ENCODE measurements at places on chromosomes 1 and 21.

- peak; percentile 51 for DNase-seq
Measured at GRCh38 chr1:55466373-55466772, 251.2 kb upstream of the USP24 start.

DNA sequence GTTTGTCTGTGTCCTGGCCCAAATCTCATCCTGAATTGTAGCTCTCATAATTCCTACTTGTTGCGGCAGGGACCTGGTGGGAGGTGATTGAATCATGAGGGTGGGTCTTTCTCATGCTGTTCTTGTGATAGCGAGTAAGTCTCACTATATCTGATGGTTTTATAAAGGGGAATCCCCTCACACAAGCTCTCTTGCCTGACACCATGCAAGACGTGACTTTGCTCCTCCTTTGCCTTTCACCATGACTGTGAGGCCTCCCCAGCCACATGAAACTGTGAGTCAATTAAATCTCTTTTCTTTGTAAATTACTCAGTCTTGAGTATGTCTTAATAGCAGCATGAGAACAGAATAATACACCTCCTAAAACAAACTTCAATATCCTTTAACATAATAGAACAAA is 1065.6 kb downstream of the PLA2G4A start:
- DNase-seq = no peak

GRCh38 chr1:2184531-2184930 is 10.0 kb downstream of the FAAP20 start:
- no peak for DNase-seq

DNA sequence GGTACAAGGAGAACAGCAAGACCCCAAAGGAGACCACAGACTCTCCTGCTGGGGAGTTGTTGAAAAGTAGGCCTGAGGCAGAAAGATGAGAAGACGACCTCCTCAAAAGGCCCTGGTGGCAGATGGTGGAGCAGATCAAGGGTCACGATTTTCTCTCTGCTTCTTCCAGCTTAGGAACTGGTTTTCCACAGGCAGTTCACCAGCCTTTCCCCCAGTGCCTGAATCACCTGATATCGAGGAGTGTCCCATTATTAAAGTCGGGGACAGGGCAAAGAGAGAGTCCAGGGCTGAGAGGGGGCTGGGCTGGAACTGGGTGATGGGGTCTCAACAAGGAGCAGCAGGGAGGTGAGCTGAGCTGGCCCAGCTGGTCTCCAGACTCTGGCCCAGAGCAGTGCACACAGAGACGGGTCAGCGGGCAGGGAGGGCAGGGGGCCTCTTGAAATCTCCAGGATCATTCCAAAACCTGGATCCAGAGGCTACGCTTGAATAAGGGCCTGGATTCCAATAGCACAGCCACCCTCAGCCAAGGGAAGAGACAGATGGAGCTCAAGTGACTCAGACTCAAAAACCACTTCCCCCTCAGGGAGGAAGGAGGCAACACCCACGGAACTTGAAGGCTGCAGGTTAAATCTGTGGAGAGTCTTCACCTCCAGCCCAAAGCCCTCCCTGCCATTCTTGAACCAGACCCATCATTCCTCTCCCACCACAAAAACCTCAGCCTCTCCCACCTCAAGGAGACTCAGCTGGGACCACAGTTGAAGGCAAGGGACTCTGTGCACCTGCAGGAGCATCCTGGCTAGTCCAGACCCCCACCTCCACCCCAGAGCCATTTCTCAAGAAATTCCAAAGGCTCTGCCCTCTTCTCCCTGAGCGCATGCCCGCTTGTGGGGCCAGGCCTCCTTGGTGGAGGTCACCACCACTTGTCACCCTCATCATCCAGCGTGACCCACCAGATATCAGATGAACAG is at the start of gene S100A5:
TSS of gene S100A5 (minus strand) at position 541 of the 968 bp plus-strand sequence. CDS start 743 bp downstream, outside the sequence.
- peak; percentile 71 for DNase-seq

DNA sequence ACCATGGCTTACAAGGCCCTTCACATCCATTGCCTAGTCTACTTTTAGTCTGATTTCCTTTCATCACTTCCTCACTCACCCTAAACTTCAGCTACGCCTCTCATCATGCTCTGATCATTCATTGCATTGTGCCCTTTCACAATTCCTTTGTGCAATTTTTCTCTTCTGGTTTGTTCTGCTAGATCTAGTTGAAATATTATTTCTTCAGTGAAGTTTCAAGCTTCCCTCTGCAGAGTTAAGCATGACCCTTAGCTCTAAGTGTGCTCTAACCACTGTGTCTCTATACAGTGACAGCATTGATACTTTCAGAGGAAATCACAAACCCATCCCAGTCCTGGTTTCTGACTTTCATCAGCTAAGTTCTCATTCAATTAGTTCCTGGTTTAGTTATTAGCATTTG is 166.1 kb downstream of the PLA2G4A start:
- DNase-seq = no peak

DNA sequence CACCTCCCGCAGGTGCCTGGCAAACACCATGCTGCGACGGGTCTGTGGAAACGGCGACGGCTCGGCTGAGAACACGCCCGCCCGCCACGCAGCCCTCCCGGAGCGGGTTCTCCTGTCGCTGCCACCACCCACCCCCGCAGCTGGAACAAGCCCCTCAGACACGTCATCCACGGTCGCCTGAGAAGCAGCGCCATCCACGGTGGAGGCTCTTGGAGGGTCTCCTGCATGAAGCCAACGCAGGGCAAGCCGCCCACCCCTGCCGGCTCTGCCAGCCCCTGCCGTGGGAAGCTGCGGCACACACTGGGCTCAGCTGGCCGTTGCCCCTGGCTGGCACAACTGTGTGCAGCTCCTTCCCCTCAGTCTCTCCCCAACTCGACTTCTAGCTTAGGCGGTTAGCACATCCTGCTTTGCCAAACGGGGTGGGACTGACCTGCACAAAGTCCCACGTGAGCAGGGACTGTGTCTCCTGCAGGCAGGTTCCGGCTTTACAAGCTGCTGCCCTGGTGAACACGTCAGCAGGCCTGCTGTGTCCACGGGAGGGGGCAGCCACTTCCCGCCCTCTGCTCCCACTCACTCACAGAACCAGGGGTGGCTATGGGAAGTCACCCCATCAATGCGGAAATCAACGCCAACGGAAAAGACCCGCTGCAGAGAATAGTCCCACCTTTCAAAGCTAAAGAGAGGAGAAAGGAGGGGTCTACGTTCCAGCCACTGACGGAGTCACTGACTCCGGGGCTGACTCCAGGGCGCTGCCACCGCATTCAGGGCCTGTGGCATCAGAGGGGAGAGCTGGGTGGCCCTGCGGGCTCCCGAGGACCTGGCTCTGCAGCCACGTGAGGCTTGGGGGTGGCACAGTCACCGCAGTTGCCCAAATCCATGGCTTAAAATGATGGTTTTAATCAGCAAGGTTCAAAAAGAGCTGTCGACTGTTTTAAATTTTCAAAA is 10.3 kb downstream of the POFUT2 start:
- no peak for DNase-seq

GRCh38 chr1:109256085-109256484 is 6.7 kb downstream of the CELSR2 start:
- DNase-seq = no peak

Measured in GM23248 (cell line).